ENCODE measurements at places on chromosomes 11 and 22.

DNA sequence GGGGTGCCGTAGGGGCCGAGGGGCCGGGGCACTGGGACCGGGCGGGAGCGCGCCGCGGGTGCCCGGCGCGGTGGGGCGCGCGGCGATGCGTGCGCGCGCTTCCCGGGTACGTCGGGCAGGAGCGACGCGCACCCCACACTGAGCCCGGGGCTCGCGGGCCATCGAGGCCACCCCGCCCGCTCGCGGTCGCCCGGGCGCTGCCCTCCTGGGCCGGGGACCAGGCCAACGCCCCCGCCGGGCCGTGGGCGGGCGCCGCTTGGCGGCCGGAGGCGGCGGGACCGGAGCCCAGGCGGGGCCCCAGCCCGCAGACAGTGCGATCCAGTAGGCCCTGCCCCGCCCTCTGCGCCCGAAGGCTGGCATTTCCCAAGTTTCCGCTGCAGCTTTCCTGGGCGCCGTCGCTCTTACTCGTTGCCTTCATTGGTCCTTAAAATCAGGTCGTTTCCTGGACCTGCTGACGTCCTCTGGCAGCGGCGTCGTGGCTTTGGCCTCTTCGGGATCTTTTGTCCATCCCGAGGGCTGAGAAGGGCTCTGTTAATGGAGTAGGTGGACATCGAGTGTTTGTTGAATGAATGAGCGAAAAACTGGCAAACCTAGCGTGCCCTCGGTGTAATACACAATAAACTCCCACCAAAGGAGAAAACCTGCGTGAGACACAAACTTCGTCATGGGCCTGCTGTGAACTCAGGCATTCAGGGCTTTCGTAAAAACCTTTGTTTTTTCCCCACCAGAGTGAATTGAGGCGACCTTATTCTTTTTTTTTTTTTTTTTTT lies 638 bp downstream of the PARVA start:
- no peak for DNase-seq

- DNase-seq = no peak
These were observed 123.1 kb downstream of the ARHGAP42 start for GRCh38 chr11:100810146-100810545.

GRCh38 chr11:105937738-105938137 lies 84.3 kb downstream of the MSANTD4 start:
- DNase-seq = no peak

- DNase-seq = no peak
These were observed 111.4 kb downstream of the SPON1 start for GRCh38 chr11:14073849-14074476.

DNA sequence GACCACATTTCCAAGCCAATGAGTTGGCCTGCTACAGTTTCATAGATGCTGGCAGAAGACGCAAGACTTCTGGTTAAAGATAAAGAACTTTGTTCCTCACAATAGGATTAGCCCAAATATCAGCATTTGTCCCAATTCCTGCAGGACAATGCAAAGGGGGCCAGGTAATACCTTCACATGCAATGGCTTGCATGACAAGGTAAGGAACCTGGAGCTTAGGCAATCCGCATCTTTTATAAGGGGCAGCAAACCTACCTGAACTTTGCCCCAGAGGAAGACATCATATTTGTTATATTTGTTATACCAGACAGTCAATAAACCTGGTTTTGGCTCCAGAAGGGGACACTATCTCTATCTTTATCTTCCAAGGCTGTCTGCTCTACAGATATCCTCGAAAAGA lies 5.3 kb downstream of the P2RY6 start:
- no peak for DNase-seq
